ENCODE measurements at places on chromosomes 1 and 21. TPM values are rescaled to one million over a fixed set of nuclear protein-coding genes. Genes with fewer than 3 reads are reported as not detected.

Gene MXRA8
- total RNA-seq = 163 TPM

DNA sequence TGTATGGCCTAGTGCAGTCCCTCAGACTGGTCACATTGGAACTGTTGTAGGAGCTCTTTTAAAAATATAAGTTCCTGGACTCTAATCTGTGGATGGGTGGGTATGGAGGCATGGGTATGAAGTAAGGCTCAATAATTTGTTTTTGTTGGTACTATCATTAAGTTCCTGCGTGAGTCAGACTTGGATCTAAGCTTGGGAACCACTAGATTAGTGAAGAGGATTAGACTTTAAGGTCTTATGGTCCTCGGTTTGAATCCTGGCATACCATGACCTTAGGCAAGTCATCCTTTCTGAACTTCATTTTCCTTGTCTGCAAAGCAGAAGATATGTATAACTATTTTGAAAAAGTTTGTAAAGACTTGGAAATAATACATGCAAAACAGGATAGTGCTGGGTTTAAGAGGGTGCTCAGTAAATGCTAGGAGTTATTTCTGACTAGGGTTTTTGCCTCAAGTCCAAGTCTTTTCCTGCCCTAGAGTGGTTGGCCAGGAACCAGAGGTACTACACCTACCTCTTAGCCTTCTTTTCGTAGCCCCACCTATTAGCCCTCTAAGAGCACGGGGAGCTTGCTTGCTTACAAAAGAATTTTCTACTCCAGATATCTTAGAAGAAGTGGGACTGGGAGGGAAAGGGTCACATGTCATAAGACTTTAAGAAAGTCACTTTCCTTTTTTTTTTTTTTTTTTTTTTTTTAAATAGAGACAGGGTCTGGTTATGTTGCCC, 38.6 kb upstream of the METTL18 start:
- no peak overlapping the region for H3K27ac ChIP-seq
- no peaks in the 10 kb centered on the region for H3K4me1 ChIP-seq
- no peaks in the 10 kb centered on the region for H3K27me3 ChIP-seq
- no peak for DNase-seq
- H3K36me3 ChIP-seq = peaks cover 50% of the 10 kb centered on the region

DNA sequence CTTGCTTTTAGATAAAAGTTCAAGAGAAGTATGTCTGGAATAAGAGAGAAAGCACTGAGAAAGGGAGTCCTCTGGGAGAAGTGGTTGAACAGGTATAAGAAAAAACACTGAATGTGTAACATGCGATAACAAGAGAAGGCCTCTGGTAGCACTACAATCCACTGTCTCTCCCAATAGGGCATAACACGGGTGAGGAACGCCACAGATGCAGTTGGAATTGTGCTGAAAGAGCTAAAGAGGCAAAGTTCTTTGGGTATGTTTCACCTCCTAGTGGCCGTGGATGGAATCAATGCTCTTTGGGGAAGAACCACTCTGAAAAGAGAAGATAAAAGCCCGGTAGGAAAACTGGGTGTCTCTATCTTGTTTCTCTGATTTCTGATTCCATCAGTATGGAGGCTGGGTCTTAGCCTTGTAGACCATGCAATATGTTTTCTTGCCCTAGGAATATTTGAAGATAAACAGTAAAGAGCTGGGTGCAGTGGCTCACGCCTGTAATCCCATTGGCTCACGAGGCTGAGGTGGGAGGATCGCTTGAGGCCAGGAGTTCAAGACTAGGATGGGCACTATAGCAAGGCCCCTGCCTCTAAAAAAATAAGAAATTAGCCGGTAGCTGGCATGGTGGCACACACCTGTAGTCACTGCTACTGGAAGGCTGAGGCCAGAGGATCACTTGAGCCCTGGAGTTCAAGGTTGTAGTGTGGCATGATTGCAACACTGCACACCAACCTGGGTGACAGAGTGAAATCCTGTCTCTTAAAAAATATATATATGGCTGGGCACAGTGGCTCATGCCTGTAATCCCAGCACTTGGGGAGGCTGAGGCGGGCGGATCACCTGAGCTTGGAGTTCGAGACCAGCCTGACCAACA, 40.4 kb downstream of the DAP3 start:
- DNase-seq = peak; percentile 50
- peak overlapping the region; percentile 77 for H3K27ac ChIP-seq
- H3K27me3 ChIP-seq = no peaks in the 10 kb centered on the region
- peaks cover 4% of the 10 kb centered on the region for H3K4me1 ChIP-seq
- H3K4me3 ChIP-seq = no peak overlapping the region
- peaks cover 23% of the 10 kb centered on the region for H3K36me3 ChIP-seq

GRCh38 chr1:91091812-91092211, 70.0 kb upstream of the ZNF644 start:
- H3K27ac ChIP-seq = peak overlapping the region; percentile 10
- H3K4me3 ChIP-seq = no peak overlapping the region
- no peaks in the 10 kb centered on the region for H3K36me3 ChIP-seq
- no peak for DNase-seq
- H3K27me3 ChIP-seq = no peaks in the 10 kb centered on the region

GRCh38 chr1:40308036-40308727, 8.9 kb downstream of the COL9A2 start:
- H3K4me3 ChIP-seq = no peak overlapping the region
- H3K27me3 ChIP-seq = no peaks in the 10 kb centered on the region
- no peaks in the 10 kb centered on the region for H3K4me1 ChIP-seq
- H3K36me3 ChIP-seq = no peaks in the 10 kb centered on the region
- no peak overlapping the region for H3K27ac ChIP-seq
- DNase-seq = no peak
